Peyer's patch (tissue), 4 donors: ENCODE measurements at places on chromosomes 5 and 9. TPM values are rescaled to one million over a fixed set of nuclear protein-coding genes. Genes with fewer than 3 reads are reported as not detected.

- no peak for DNase-seq
Observed at GRCh38 chr5:94263068-94263467, 355.3 kb downstream of the KIAA0825 start.

DNA sequence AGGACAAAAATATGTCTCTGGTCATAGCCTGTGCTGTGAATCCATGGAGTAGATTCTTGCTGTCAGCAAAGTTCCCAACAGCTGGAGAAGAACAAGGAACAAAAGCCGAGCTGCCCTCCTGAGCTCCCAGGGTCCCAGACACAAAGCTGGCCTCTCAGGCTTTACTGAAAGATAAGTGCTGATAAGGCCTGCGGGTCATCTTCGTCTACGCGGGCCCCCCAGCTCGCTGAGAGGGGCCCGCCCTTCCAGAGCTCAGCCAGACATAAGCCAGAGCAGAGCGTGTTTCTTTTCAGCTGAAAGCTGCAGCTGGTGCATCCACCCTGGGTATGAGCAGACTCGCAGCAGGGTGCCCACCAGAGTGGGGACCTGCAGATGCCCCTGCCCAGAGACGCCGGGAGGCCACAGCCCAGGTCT lies 84.7 kb downstream of the HSD17B3 start:
- no peak for DNase-seq

- no peak for DNase-seq
Observed at GRCh38 chr9:86402591-86402990, 48.4 kb upstream of the TUT7 start.

DNA sequence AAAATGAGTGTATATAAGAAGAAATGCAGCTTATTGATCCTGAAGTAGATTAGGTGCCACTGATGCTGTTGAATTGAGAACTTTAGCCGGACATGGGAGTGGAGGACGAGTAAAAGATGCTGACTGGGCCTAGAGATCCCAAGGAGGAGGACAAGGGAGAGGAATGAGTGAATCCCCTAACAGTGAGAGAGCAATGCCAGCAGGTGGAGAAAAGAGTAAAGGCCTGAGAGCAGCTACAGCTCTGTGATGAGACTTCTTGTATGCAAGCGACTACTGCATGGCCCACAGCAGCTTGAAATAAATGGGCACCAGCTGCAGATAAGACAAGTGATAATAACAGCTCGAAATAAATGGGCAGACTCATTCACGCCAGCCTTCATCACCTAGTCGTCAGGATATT lies 44.5 kb upstream of the JMY start:
- no peak for DNase-seq

The DMRT2 gene
- total RNA-seq, result not detected

DNA sequence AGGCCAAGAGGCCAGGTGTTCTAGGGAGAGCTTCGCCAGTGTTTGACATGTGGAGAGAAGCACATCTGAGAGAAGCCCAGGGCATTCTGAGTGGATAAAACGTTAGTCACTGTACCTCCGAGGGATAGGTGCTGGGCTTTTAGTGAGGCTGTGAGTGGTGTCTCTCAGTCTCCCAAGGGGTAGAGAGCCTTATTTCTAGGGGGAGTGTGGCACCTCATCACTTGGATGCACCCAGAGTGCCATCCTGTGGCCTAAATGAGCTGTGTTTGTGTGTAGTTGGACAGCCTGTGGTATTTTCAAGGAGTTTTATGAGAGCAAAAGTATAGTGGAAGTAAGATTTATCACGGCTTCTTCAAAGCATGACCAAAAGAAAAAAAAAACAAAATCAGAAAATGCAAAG lies 1046.9 kb upstream of the WWC1 start:
- DNase-seq, result no peak

DNA sequence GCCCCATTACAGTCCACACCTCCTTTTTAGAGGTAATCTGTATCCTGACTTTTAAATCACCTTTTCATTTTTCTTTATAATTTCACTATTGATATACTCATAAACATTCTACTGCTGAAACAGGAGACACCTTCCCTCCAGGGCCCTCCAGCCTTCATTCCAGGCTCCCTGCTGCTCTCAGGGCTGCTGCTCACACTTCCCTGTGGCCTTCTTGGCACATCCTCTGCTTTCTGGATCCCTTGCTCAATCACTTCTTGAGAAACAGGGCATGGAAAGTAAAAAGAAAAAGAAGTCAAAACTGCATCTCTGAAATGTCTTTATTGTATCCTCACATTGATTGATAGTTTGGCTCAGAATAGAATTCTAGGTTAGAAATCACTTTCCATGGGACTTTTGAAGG lies 19.3 kb upstream of the WNT8A start:
- DNase-seq, result no peak

The CER1 gene
- total RNA-seq, result not detected

DNA sequence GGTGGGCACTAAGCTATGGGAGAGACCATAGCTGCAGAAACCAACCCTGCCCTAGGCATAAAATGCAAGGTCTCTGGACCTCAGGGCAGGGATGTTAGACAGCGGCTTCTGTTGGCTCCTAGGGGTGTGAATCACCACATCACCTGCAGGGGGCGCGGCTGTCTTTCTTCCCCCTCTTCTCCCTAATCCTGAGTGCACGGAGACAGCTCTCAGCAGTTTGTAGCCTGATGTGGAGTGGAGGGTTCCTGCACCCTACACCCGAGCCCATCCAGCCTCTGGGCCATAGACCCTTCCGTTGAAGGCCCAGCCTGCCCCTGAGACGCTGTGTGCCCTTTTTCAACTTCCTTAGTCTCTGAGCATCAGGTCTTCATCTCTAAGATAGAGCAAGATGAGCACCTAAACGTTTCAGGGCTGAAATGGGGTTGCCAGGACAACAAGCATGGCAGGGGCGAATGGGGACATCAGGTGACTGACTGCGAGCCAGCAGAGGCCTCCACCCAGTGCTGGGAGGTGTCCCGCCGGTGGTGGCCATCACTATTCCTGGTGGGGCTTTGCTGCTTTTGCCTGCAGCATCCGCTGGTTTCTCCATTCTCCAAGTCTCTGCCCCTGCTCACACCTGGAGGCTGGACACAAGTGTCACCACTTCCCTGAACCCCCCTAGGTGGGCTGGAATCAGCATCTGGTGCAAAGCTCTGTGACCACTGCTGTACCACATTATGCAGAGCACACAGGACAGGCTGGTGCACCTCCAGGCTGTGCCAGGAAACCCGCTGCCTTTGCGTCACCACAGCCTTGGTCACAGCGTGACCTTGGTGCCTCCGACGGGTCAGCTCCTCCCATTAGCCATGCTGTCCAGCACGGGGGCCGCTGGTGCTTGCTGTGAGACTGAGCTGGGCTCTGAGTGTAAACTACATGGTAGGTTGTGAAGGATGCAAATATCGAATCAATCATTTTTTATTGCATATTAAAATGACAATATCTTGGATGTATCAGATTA lies 2.5 kb upstream of the SEC16A start:
- peak; percentile 93 for DNase-seq

DNA sequence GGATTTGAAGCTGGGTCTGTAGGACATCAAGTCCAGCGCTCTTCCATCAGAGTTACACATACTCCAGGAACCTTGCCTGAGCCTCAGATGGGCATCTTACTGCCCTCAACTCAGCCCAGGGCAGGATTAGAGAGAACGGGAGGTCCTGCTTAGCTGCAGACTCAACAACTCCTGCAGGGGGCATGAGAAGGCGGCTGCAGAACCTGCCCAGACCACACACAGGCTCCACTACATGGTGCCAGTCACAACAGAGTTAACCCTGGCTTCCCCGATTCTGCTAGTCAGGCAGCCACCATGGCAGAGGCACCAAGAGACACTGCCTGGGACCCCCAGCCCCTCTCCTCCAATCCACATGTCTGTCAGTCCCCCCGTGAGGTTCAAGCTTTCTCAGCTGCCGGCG lies 23.9 kb upstream of the CPLX2 start:
- no peak for DNase-seq

- no peak for DNase-seq
Observed at GRCh38 chr5:147481376-147481775, 28.5 kb downstream of the DPYSL3 start.

The PIP5KL1 gene
- 2.5 TPM for total RNA-seq

DNA sequence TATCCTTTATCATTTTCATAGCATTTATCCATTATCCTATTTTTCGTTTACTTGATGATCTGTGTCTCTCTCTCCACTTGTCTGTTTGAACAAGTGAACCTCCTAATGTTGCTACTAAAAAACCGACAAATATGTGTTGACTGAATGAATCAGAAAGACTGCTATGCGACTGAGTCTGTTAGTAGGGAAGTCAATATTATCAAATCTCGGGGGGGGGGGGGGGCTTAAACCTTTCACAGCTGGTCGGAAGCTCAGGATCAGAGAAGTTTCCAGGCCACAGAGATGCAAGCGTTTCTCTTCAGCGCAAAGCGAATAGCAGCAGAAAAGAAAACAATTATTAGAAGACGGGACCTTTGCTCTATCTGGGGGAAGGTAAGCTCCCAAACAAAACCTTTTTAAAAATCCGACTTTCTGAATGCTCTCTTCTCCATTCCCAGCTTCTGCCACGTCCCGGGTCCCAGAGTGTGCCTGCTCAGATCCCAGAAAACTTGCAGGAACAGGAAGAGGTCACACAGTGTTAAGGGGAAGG lies 412 bp downstream of the RIOK2 start:
- no peak for DNase-seq

DNA sequence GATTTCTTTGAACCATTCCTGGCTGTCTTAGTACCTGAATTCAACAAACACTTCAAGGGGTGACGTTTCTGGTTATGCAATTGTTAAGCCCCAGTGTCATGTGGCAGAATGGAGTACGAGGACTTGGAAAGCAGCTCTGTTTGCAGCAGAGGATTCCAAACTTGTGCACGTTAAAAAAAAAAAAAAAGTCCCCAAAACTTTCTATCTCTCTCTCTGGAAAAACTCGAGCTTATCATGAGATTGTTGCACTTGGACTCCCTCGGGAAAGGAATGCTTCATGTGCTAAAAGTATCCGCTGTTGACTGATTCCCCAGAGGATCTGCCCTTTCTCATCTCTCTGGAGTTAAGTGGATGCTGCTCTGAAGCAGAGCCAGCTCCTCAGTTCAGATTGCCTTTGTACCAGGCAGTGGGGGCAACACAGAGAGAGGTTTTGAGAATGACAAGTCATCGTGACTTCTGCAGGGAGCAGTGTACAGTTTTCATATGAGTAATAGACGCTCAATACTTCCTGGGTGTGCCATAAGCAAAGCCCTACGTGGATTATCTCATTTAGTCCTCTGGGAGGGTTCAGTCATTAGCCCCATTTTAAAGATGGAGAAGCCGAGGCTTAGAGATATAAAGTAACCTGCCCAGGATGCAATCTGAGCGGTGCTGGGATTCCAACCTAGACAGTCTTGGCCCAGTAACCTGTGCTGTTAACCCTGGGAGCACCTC lies 28.1 kb downstream of the TMOD1 start:
- no peak for DNase-seq

- DNase-seq, result no peak
Observed at GRCh38 chr5:138657360-138657759, 82.2 kb upstream of the HSPA9 start.

DNA sequence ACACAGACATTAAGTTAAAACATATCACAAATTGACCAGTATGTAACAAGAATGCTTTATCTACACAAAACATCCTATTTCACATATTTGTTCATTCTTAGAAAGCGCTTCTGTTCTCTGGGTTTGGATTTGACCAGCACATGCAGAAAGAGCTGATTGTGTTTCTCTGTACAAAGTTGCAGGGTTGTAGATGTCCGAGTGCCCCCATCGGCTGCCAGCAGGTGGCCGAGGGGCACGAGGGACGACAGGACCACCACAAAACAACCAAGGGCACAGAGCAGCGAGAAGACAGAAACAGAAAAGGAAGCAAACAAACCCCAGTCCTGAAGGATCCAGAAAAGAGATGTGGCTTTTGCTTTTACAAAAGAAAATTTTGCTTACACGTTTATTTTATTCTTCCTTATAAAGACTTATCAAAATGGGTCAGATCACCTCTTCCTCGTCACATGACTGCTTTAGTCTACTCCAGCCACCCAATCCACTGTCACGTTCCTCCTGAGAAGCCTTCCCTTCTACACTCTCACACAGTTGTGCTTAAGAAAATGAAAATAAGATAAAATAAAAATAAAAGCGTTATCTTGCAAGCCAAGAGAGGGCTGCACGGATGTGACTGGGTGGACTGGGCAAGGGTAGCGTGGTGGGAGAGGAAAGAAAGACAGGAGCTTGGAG lies 9.5 kb downstream of the OTP start:
- DNase-seq, result no peak

GRCh38 chr9:71729816-71730526 lies 38.3 kb downstream of the CEMIP2 start:
- no peak for DNase-seq

DNA sequence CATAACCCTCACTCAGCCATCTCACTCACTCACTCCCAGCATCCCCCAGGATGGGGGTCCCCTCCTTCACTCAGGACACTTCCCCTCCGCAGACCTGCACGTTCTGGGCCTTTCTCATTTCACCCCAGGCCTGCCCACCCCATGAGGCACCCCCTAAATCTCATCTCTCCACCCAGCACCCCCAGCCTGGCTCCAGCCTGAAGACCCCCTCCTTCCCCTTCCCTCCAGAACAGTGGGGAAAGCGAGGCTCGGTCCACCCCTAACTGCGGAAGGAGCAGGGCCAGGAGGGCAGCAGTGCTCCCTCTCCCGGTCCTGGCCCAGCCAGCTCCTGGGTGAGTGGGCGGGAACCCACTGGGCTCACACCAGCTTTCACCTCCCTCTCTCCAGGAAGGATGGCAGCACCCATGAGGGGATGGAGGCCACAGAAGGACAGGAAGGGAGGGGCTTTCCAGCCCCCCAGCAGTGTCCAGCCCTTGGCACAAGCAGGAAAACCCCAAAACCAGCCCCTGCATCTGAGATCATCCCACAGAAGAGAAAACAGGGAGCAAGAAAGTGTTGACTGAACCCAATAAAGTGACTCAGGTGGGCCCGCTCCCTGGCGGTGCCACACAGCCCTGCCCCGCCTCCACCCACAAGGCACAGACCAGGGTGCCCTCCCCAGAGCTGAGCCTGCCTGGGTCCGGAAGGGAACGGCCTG lies 55.0 kb downstream of the LRSAM1 start:
- DNase-seq, result no peak

DNA sequence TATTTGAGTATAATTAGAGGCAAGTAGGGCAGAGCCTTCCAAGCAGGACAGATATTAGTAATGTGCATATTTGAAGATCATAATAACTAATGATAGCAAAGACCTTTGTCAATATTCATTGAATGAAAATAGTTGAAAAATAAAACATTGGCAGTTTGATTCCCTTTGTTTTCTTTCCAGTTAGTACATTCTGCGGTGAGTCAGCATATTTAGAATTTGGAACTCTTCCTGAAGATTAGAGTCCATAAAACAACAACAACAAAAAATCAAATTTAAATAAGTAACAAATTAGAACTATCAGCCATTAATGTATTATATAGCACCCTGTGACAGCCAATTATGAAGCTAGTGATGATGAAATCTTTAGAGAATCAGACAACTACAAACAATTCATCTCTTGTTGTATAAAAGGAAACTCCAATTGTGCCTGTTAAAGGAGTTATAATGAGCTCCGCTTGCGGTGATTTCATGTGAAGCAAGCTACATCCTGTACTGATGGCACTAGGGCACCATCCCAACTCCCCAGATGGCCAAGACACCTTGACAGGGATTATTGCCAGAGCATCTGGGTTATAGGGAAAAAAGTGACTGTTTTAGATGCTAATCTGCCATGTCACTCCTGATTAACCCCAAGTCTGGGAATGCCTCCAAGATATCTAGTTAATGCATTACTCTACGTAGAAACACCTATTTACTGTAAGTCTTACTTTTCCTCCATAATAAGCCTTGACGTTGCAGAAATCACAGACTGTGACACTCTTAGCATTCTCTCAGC lies 6.8 kb downstream of the IFNA8 start:
- DNase-seq, result no peak

- no peak for DNase-seq
Observed at GRCh38 chr9:15693701-15694100, 140.9 kb downstream of the CCDC171 start.

GRCh38 chr5:14183187-14183939 lies 40.2 kb downstream of the TRIO start:
- DNase-seq, result no peak

The TMEM215 gene
- not detected for total RNA-seq
